ENCODE measurements at places on chromosomes 7 and 10. TPM values are rescaled to one million over a fixed set of nuclear protein-coding genes. Genes with fewer than 3 reads are reported as not detected.

GRCh38 chr7:142767451-142767850 lies 3.3 kb upstream of the PRSS2 start:
- DNase-seq, result no peak

DNA sequence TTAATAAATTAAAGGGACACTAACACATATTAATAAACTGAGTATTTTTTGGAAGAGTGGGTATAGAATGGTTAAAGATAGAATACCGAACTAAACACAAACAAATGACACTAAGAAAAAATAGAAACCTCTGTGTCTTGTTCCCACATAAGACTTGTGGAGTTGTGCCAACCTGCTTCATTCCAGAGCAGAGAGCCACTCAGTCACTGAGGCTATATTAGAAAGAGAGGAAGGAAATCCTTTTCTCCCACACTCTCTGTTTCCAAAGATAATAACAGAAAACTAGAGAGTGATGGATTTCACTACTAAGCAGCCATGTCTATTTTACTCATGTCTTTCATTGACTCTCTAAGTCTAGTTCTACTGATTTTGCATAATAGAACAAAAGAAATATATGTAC lies 26.0 kb downstream of the CTNNA3 start:
- no peak for DNase-seq

- no peak for DNase-seq
Observed at GRCh38 chr7:107613948-107614347, 33.9 kb downstream of the BCAP29 start.

DNA sequence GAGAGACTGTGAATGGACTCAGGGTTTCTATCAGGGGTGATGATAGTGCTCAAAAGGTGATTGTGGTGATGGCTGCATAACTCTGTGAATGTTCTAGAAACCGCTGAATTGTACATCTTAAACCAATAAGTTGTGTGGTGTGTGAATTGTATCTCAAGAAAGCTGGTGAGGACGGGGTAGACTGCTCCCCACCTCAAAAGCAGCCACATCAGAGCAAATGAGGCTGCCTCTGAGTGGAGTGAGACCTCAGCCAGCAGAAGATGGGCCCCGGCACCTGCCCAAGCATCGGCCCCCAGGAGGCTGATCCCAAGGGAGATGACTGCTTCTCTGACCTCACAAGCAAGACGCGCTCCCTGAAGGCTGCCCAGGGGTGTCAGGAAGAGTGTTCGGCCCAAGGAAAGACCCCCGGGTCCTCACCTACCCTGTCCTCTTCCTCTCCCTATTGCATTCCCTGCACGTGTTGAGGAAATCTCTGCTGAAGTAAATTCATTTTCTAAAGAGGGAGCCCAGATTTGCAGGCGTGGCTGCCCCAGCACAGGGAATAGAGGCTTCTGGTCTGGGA lies 279.3 kb upstream of the SHH start:
- no peak for DNase-seq

- peak; percentile 15 for DNase-seq
Observed at GRCh38 chr10:48981310-48981907, 41.8 kb upstream of the LRRC18 start.

CNPY1 gene
- not detected for total RNA-seq

ZNF804B gene
- total RNA-seq, result not detected

DDX50 gene
- 46.1 TPM for total RNA-seq

GSTO2 gene
- total RNA-seq, result 0.26 TPM

SPRN gene
- total RNA-seq, result 0.13 TPM

NKX1-2 gene
- not detected for total RNA-seq

All from A673 (cell line).